Activated CD4-positive, alpha-beta T cell treated with anti-CD3 and anti-CD28 coated beads, Interleukin-2, amount 50 U/mL, for 1 hour (primary cell): ENCODE measurements at places on chromosomes 5 and 9.

- DNase-seq = no peak
These were observed 219.6 kb downstream of the ADAMTS6 start for GRCh38 chr5:65262096-65262495.

- DNase-seq = no peak
These were observed 1.3 kb downstream of the BRD9 start for GRCh38 chr5:891117-891836.

- no peak for DNase-seq
These were observed 3.4 kb upstream of the CTSL start for GRCh38 chr9:87722393-87723088.

- no peak for DNase-seq
These were observed 25.8 kb upstream of the IFNA14 start for GRCh38 chr9:21265421-21266189.

DNA sequence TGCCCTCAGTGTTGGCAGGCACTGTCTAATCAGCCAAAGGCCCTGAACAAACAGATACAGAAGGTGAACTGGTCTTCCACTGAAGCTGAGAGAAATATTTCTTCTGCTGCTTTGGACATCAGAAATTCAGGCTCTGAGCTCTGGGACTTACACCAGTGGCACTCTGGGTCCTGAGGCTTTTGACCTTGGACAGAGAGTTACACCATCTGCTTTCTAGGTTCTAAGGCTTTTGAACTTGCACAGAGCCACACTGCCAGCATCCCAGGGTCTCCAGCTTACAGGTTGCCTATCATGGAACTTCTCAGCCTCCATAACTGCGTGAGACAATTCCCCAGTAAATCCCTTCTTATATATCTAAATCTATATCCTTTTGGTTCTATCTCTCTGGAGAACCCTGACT, 326.7 kb downstream of the MLLT3 start:
- DNase-seq = no peak

- no peak for DNase-seq
These were observed 61.1 kb downstream of the GLRA1 start for GRCh38 chr5:151863566-151863965.
